ENCODE measurements at places on chromosomes 2 and 18.

- DNase-seq, result no peak
These were observed 216.4 kb downstream of the BCL2 start for GRCh38 chr18:63102941-63103744.

GRCh38 chr2:89837962-89838625, 1146.6 kb downstream of the RPIA start:
- DNase-seq, result no peak

DNA sequence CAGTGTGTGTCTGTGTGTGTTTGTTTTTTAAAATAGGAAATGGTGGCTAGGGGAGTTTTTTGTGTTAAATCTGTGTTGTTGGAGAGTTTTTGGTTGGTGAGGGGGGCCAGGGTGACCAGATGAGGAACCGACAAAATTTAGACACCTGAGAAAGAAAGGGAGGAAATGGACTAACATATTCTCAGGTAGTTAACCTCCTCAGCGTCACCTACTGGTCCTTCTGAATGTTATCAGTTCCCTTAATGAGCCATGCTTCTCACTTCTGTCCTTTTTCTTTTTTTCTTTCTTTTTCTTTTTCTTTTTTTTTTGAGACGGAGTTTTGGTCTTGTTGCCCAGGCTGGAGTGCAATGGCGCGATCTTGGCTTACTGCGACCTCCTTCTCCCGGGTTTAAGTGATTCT, 107.0 kb downstream of the FMNL2 start:
- DNase-seq, result no peak

DNA sequence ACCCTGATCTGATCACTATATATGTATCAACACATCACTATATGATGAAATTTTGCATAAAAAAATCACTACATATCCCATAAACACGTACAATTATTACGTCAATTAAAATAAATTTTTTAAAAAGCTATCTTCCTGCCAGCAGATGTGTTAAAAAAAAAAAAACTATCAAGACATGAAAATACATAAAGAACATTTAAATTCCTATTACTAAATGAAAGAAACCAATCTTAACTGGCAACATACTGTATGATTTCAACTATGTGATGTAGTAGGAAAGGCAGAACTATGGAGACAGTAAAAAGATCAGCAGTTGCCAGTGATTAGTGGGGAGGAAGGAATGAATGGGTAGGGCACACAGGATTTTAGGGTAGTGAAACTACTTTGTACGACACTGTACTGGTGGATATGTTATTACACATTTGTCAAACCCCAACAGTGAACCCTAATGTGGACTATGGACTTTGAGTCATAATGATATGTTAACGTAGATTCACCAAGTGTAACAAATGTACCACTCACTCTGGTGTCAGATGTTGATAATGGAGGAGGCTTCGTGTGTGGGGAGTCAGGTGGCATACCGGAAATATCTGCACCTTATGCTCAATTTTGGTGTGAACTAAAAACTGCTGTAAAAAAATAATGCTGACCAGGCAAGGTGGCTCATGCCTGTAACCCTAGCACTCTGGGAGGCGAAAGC, 27.4 kb downstream of the USP34 start:
- DNase-seq, result no peak

- DNase-seq, result no peak
These were observed 73.5 kb downstream of the ANTXR1 start for GRCh38 chr2:69086466-69086865.

DNA sequence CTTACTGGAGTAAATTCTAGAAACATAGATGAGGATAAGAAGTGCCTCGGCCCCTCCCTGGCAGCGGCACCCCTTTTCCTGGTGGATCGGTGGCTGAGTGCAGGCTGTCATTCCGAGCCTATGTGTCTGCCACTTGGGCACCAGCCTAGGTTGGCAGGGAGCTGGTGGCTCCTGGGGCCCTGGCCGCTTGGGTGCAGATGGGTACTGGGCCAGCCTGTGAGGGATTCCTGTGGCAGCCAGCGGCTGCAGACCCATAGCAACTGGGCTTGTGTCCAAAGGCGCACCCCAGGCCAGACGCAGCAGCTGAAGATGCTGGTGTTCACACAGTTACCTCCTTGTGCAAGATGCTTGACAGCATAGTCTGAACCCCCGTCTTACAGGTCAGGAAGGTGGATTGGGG, 2.8 kb downstream of the SNORC start:
- DNase-seq, result no peak

GRCh38 chr18:35386600-35387100, 9.5 kb upstream of the ZNF396 start:
- DNase-seq, result peak; percentile 44

- no peak for DNase-seq
These were observed 1.8 kb downstream of the LANCL1 start for GRCh38 chr2:210474776-210475175.

- no peak for DNase-seq
These were observed 265.3 kb downstream of the SETBP1 start for GRCh38 chr18:44945888-44946401.

- DNase-seq, result no peak
These were observed 12.3 kb downstream of the KCTD1 start for GRCh38 chr18:26536032-26536431.

- DNase-seq, result no peak
These were observed 3.1 kb downstream of the ADAM17 start for GRCh38 chr2:9552219-9553178.

DNA sequence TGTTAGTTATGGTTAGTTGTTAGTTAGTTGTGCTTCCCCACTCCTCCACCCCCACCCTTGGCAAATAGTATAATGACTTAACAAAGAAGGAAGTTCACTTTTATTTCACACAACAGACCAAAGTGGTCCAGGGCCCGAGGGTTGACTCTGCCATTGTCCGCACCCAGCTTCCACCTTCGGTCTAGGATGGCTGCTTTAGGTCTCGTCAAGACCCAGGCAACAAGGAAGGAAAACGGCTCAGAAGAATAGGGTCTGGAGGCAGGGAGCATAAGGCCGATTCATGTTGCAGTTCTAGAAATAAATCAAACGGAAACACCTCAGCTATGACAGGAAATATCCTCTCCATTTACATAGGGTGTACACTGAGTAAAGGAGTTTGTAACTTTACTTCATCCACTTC, 206.0 kb upstream of the CXCR4 start:
- DNase-seq, result no peak

DNA sequence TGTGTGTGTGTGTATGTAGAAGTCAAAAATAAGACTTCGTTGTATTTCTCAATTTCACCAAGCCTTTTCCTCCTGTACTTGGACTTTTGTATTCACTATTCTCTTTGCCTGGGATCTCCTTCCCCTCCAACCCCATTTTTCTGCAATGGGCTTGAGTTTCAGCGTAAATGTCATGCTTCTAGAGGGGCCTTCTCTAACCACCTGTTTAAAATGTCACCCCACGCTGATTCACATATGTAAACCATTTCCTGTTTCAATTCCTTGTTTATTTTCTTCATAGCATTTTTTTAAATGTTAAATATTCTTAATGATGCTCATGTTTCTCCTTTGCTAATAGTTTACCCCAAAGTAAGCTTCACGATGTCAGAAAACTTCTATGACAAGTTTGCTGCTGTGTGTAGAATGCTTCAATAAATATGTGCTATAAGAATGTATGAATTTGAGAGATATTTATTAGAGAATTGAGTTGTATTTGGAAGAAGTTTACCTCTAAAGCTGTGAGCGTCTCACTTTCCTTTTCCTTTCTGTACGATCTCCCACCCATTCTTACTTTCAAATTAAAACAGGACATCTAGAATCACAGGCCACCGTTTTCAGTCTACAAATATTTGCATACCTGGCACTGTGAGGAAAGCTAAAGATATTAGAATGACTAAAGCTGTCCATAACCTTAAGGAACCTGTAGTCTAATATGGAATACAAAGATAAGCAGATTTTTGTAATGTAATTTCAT, 762.4 kb downstream of the LRRTM4 start:
- DNase-seq, result no peak

- no peak for DNase-seq
These were observed 361.9 kb downstream of the TXNL1 start for GRCh38 chr18:56276466-56276865.

- no peak for DNase-seq
These were observed 106.8 kb downstream of the CYP26B1 start for GRCh38 chr2:72040629-72041571.

DNA sequence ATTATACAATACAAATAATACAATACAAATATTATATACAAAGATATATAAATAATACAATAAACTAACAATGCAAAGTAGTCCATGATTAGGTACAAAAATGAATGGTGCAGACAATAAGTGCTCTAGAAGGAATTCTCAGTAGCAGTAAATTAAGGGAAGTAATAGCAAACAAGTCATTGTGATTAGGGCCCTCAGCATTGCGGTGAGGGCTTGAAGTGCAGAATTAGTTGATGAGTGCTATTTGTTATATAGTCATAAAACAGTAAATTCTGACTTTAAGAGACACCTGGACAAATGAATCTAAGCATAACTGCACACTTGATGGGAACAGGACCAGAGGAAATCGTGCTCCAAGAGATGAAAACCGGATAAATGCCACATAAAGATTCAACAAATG, 74.9 kb downstream of the ANKRD44 start:
- DNase-seq, result no peak

DNA sequence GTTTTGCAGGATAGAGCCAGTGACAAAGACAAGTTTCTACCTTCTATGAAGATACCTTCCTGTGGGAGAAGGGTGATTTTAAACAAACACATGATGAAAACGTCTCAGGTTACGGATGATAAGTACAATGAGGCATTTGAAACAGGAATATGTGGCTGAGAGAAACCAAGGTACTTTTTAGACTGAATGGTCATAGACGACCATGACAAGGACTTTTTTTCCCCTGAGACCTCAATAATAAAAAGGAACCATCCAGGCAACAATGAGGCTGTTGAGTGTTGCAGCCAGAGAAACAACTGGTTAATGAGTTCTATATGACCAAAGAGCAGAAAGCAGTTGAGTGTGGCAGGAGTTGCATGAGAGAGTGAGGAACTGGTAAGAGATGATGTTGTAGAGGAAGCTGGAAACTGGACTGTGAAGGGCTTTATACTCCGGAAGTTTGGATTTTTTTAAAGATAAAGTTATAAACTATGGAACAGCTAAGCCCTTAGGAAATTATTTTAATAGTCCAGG, 306.1 kb upstream of the CYRIA start:
- DNase-seq, result no peak

DNA sequence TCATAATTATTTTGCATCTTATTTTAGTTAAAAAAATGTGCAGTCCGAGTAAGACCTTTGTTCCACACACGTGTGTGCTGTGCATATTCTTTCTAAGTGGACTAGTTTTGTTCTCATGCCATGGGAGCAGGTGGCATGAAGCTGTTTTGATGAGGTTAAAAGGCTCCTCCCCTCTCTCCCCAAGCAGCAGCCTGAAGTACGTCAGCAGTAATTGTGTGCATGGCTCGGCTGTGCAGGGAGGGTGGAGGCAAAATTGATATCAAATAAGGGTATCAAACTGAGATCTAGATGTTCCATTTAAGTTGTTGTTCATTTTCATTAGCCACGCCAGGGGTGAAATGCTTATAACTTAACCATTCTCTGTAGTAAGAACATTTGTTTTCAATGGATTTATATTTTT, at the start of gene NYAP2:
Gene NYAP2, plus strand, starts transcription at position 207 of the 400 bp plus-strand sequence. CDS start 9,171 bp downstream, outside the sequence.
- DNase-seq, result no peak

DNA sequence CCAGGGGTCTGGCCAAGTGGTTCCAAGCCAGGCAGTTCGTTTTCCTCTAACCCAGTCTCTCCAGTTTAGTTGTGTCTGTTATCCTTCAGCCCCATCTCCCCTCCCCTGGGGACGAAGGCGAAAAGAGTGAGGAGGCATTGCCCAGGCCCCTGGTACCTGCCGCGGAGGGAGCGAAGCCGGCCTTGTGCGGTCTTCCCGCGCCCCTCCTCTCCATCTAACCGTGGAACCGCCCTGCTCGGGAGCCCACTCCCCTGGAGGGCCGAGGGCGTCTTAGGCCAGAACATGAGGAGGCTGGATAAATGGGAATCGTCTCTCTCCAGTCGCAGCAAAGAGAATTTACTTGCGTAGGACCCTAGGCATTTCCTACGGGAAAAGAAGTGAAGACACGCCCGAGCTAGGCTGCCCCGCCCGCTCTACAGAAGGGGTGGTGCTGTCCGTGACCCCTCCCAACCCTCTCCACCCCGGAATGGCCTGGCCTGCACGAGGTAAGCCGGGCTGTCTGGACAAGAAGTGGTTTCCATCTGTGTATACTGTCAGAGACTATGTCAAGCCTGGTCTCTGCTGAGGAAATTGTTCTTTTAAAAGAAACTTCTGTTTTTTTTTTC, 156.2 kb downstream of the MIB1 start:
- no peak for DNase-seq

DNA sequence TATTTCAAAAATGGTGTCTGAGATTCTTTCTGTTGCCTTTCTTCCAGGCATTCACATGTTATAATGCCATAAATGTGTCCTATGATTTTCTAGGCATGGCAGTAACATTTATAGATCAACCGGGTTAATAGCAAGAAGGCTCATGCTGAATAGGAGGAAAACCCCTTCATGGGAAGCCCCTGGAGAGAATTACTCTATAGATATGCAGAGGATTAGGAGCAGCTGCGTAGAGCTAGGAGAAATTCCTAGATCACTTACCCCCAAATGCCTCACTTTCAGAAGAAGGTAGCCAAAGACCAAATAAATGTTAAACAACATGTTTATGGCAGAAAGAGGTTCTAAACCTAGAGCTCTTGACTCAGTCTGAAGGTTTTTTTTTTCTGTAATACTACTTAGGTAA, 153.4 kb upstream of the CTNNA2 start:
- DNase-seq, result no peak

DNA sequence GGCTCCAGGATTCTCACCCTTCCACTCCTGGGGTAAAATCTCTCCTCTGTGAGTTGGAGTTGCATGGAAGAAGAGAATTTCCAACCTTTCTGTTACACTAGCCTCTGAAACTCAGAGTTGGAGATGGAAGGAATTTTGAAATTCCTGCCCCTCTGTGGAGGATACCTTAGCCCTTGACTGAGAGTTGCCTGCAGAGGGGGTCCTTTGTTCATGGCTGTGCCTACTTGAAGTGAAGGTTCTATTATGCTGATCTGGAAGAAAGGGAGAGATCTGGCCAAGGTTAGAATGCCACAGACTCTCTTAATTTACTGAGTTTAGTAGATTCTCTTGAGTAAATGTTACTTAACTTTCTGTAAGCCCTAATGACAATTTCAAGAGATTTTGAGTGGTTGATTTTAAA, 626.6 kb upstream of the GYPC start:
- no peak for DNase-seq

- DNase-seq, result no peak
These were observed 134.7 kb downstream of the RIF1 start for GRCh38 chr2:151544449-151544848.

GRCh38 chr2:75595541-75596395, 35.0 kb upstream of the EVA1A start:
- no peak for DNase-seq

- DNase-seq, result no peak
These were observed 65.0 kb downstream of the NFATC1 start for GRCh38 chr18:79460481-79461300.

- DNase-seq, result no peak
These were observed 109.6 kb upstream of the FSIP2 start for GRCh38 chr2:185628985-185629384.

DNA sequence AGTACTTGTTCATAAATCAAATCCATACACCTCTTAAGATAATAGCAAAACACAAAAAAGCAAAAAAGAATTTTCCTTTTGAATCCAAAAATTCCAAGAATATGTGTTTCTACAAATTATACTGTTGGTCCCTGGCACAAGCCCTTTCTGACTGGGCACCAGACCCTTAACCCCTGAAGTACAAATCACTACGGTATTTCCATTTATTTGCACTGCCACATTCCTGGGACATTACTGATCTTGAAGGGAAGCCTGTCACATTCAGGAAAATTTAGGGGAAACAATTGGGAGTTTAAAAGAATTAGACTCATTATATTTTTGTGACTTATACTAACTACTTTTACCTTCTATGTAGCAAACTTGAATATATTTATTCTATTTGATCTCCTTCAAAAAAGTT, 98.8 kb downstream of the ZNF521 start:
- no peak for DNase-seq
